Activated CD4-positive, alpha-beta T cell treated with anti-CD3 and anti-CD28 coated beads, Interleukin-2, Interleukin-6, amounts not matched to agents 100 ng/mL and 50 ng/mL, durations not matched to agents 16 hours and 8 hours (primary cell): ENCODE measurements at places on chromosomes 13 and 19.

GRCh38 chr19:48842789-48843162 lies 6.5 kb upstream of the HSD17B14 start:
- DNase-seq, result peak; percentile 65

GRCh38 chr19:46218160-46218559 lies 11.4 kb upstream of the IGFL1 start:
- peak; percentile 26 for DNase-seq

- no peak for DNase-seq
Measured at GRCh38 chr19:11659612-11660011, 62.3 kb downstream of the ZNF627 start.

DNA sequence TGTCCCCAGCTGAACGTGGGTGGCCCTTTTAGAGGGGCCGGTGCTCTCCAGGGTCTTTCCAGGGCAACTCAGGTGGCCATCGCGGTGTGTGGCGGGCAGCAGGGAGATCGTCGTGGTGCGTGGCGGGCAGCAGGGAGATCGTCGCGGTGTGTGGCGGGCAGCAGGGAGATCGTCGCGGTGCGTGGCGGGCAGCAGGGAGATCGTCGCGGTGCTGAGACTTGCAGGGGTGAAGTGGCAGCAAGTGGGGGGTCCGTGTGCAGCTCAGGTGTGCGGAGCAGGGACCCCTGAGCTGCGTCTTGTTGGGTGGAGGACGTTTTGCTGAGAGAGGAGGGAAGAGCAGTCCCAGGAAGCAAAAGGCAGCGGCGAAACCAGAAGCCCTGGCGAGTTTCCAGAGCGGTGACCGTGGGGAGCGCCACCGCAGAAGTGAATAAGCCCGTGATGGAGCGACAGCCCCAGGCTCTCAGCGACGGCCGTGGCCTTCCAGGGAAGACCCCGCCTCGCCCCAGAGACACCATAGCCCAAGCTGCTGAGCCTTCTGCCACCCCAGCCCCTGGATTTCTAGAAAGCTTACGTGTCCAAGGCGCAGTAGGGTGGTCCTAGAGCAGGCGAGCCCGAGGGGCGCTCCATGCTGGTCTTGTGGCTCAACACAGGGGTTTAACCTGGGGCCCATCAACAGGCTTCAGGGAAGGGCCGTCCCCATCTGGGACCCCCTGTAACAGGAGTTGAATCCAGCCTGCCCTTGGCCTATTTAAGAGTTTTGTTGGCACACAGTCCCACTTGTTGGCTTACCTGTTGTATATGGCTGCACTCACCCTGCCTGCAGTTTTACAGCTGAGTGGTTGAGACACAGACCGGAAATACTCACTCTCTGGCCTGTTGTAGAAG lies 5.4 kb downstream of the NCLN start:
- no peak for DNase-seq

DNA sequence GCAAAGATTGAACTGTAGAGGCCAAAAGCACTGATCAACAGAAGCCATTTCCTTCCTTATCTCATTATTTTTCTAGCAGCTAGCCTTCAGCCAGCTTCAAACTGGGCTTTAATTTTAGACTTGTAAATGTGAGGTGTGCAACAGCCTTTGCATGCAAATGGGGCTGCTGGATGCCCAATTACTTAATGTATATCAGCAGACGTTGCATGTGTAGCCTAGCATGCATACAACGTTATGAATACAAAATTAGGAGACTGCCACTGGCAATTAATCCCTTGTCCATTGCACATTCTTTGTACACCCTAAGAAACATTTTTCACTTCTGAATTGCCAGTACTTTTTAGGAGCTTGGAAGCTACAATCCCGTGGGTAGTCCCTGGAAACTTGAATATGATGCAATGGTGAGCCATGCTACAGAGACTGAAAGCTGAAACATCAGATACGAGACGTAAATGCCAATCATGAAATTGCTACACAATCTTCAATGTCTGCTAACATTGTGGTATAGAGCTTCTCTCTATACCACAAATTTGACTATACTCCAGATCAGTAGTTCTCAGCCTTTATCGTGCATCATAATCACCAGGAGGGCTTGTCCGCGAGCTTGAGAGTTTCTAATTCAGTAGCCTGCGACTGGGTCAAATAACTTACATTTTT lies 20.2 kb downstream of the EPSTI1 start:
- DNase-seq, result no peak

DNA sequence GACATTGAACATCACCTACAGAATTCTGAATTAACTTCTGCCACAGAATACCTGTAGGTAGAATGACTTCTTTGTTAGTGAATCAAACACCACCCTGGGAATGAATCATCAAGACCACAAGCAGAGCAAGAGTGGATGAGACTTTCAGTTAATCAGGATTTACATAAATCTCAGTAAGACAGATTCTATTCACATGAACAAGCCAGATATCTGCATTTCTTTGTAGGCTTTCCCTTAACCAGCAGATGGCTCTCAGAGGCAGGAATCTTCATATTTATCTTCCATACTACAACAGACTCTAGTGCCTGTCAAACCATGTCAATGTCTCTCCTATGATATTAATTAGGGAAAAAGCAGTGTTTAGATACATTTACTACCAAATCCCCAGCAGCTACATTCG lies 412.1 kb downstream of the KLF12 start:
- peak; percentile 68 for DNase-seq

DNA sequence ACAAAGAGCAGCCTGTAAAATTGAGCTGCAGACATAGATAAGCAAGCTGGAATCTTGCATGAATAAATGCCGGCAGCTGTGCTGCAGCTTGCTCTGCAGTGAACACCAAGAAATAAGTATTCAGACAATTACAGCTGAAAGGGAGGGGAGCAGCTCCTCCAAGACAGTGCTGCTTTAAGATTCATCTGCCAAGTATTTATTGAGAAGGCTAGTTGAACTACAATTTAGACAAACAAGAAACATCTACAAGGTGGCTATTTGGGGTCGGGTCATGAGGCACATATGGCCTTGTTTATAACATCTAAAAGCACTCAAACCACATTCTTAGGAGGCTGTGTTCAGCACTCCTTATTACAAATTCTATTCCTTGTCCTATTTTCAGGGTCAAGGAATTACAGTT lies 34.9 kb downstream of the ZNF726 start:
- no peak for DNase-seq

GRCh38 chr19:18344582-18344950 lies 4.2 kb downstream of the PGPEP1 start:
- no peak for DNase-seq

- DNase-seq, result no peak
Measured at GRCh38 chr13:102049853-102050252, 352.0 kb downstream of the FGF14 start.

DNA sequence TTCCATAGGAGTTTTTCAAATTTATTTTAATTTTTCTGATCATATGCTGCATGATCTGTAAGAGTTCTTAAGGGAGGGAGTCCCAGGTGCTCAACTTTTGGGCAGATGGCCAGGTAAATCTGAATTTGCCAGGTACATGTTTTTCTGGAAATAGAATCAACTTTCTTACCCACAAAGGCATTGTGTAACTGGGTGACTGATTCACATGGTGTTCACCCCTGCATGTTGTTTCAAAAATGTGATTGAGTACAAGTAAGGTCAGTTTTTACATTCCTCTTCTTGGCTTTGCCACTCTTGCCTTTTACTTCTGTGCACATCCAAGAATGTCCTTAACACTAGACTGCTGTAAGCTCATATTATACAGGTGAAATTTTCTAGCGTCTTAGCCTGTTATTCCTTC lies 30.4 kb downstream of the RB1 start:
- no peak for DNase-seq

DNA sequence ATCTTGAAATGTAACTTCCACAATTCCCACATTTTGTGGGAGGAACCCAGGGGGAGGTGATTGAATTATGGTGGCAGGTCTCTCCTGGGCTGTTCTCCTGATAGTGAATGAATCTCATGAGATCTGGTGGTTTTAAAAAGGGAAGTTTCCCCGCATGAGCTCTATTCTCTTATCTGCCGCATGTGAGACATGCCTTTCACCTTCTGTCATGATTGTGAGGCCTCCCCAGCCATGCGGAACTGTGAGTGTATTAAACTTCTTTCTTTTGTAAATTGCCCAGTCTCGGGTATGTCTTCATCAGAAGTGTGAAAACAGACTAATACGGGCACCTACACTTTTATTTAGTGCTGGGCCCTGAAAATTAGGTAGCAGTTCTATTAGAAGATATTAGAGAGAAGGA lies 45.8 kb downstream of the TNFSF13B start:
- no peak for DNase-seq

- peak; percentile 50 for DNase-seq
Measured at GRCh38 chr13:26785838-26786630, 25.4 kb upstream of the GPR12 start.

- no peak for DNase-seq
Measured at GRCh38 chr13:97058391-97058790, 64.1 kb upstream of the OXGR1 start.

DNA sequence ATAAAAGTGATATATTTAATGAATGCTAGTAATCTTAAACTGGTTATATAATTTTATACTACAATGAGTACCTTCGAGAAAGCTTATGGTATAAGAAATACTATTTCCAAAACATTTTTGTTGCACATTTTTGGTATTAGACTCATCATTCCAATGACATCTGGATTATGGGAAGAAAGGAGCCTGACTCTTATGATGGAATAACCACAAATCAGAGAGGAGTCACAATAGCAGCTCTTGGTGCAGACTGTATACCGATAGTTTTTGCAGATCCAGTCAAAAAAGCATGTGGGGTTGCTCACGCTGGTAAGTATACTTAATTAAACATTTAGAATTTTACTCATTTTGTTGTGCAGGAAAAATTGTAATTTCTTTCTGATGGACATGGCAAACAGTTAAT lies 3.9 kb downstream of the LACC1 start:
- DNase-seq, result no peak

DNA sequence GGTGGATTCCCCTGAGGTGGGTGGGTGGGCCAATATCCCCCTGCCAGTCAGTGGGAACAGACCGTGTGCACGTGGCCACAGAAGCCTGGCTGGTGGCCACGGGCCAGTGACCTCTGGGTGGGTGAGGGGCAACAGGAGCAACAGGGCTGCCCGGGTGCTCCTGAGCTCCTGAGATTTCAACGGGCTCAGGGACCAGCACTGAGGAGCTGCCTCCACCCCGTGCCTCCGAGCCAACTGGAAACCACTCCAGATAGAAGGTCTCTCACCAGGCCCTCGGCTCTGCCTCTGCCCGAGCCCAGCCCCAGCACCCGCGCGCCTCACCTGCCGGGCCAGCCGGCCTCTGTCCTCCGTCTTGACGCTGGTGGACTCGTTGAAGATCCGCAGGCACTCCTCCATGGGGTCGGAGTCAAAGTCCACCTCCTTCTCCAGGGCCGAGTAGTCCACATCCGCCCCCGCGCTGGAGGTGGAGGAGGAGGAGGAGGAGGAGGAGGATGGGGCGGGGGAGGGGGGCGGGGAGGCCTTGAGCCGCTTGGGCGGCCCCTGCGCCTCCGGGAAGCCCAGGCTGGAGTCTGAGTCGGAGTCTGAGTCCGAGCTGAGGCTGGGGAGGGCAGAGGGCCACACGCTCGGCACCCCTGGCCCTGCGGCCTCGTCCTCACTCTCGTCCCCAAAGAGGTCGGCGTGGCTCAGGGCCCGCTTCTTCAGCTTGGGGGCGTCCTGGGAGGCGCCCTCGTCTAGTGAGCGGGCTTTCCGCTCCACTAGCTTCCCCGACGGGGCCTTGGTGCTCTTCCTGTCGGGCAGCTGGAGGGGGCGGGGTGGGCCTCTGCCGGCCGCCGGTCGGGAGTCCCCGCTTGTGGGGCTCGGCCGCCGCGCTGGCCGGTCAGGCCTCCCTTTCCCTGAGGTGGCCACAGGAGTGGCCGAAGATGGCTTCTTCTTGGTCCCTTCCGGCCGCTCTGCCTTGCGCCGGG lies 14.8 kb upstream of the ATP8B3 start:
- DNase-seq, result no peak

DNA sequence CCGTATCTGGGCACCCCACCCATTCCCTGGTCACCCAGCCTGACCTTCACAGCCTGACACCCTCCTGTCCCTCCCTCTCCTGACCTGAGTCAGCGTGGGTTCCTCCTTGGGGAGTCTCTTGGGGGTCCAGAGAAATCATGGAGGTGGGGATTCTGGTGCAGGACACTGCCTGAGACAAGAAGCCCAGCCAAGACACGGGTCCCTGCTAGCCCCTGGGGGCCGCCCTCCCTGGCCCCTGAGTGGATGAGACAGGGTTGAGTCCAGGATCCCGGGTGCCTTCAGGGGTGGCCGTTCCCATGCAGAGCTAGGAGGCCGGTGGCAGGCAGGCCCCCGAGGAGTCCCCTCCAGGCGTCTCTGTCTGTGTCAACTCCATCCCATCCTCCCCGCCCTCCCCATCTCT lies 1.6 kb downstream of the MAP2K7 start:
- no peak for DNase-seq

GRCh38 chr19:13051557-13052165 lies 51.0 kb downstream of the LYL1 start:
- DNase-seq, result peak; percentile 17

DNA sequence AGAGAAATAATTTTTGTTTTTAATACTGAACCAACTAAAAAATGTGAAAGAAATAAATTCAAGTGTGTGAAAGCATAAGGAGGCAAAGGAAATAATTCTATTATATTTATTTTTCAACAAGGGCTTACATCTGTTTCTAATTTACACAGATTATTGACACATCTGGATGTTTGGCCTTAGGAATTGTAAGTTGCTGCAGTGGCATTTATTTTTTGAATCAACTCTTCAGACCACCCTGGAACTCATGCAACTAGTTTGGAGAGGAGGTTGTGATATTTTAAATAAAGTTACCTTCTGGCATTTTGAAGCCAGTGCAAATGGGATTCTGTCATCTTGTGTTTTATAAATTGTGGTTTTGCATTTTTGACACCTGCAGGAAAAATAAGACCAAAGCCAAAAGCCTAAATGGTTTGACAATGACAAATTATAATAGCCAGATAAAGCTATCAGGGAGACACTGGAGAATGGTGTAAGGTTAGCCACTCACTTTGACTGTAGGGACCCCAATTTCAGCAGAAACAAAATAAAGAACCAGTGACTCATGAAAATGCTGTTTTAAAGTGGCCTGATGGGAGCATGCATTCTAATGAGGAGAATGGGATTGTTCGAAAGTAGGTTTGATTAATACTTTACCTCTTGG lies 192.9 kb downstream of the KLF5 start:
- no peak for DNase-seq

- no peak for DNase-seq
Measured at GRCh38 chr13:45413826-45414307, 4.3 kb downstream of the SLC25A30 start.

- no peak for DNase-seq
Measured at GRCh38 chr13:73201626-73202025, 142.8 kb downstream of the KLF5 start.

- no peak for DNase-seq
Measured at GRCh38 chr19:17647071-17648020, 40.8 kb downstream of the UNC13A start.

GRCh38 chr19:41234512-41235168 lies 15.6 kb downstream of the AXL start:
- DNase-seq, result no peak

DNA sequence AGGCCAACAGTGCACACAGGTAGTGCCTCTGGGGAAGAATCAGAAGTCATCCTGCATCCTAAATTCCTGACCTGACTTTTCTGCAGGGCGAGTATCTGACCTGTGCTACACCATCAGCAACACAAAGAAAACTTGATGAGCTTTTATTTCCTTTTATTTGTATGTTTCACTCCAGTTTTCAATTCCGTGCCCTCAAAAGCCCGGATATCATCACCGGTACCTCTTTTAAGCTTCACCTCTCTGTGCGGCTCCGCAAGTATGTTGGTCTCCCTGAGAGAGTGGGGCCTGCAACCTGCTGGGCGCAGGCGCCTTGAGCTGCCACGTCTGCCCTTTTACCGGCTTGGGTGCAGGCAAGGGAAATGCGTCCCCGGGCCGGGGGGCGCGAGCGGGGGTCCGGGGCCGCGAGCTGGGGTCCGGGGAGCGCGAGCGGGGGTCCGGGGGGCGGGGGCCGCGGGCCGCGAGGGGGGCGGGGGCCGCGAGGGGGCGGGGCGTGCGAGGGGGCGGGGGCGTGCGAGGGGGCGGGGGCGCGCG lies 4.3 kb upstream of the DUXA start:
- no peak for DNase-seq
